GM12892 (cell line): ENCODE measurements at places on chromosomes 7 and 10.

DNA sequence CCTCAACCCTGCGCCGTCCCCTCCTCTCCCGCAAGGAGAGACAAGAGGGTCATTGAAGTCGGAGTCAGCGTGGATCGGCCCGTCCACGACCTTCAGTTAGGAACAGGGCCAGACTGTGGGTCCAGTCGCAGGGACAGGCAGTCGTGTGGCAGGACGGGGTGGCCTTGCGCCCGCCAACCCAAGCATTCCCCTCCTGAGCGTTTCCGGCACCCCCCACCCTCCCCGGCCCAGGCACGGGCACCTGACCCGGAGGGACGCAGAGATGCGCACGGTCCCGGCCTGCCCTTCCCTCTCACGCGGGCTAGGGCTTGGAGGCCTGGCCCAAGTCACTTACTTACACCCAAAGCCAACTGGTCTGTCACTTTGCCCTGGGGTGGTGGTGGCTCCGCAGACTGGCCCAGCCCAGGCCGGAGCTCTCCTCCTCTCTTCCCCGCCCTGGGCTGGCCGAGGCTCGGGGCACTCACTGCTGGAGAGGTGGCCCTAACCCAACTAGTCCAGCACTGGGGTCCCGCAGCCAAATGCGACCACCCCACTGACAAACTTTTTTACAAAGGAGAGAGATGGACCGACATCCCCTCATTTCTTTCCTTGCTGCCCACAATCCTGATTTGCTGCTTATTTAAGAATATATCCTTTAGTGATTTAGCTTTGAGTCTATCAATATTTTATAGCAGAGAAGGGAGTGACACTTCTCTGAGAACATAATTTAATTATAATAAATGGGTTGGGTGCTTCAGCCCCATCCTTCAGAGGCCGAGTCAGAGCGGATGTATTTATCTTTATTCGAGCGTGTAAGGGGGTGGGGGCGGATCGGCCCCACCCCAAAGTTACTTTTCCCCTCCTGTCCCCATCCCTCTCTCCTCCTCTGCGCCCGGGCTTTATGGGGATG, 1.2 kb upstream of the UNCX start:
- DNase-seq = no peak

GRCh38 chr7:12716134-12716681, 28.8 kb downstream of the ARL4A start:
- DNase-seq = no peak

GRCh38 chr10:89151857-89152256, 55.3 kb downstream of the CH25H start:
- no peak for DNase-seq

GRCh38 chr7:139744768-139745677, 32.8 kb downstream of the HIPK2 start:
- no peak for DNase-seq

- no peak for DNase-seq
Observed at GRCh38 chr10:110636932-110637557, 7.1 kb upstream of the RBM20 start.

DNA sequence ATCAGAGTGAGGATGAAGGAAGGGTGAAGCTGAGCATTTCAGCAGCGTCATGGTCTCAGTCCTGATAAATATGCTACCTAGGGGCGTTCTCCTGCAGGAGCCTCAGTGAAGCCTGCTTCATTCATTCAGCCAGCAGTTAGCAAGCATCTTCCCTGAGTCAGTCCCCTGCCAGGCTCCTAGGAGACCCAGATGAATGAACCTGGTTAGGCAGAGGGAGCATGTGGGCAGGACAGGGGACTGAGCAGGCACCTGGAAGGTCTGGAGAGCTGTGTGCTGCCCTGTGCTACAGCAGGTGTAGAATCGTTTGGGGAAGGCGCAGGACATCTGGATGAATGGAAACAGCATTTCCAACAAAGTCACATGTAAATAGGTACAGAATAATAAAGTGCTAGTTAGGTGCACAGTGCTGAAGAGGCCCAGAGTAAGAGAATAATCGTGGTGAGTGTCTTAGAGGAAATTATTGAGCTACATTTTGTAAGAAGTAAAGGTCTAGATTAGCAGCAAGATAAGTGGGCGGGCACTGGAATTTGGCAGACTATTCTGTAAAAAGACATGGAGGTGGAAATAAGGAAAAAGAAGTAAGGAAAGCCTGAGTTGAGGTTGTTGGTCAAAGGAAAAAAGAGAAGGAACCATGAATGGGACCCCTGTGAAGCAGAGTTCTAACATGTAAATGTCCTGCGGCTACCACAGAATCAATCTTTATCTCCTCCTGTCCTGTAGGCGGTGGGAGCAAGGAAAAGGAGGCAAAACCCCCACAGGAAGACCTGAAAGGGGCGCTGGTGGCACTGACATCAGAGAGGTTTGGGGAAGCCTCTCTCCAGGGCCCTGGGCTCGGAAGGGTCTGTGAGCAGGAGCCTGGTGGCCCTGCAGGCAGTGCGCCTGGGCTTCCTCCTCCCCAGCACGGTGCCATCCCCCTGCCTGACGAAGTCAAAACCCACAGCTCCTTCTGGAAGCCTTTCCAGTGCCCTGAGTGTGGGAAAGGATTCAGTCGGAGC, 12.0 kb downstream of the ZSCAN25 start:
- no peak for DNase-seq

DNA sequence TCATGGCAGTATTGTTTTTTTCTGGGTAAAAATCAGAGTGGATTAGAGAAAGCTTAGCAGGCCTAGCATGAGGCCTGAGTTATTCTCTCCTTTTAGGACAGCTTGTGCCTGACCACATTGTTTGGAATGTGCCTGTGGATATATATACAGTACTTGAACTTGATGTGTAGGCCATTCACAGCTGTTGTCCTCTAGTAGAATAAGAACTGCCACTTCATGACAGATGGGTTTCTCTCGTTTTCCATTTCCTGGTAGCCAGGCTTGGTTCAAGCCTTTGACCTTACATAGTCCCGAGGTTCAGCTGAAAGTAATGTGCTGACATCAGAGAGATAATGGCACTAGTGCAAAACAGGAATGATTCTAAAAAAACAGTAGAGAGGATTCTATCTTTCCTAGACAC, 473.9 kb downstream of the AUTS2 start:
- DNase-seq = no peak
